Sigmoid colon (tissue), 7 donors: ENCODE measurements at places on chromosomes 7 and 10.
A peak's percentile ranks its signal among the peaks of the same experiment; 100 is the strongest.

DNA sequence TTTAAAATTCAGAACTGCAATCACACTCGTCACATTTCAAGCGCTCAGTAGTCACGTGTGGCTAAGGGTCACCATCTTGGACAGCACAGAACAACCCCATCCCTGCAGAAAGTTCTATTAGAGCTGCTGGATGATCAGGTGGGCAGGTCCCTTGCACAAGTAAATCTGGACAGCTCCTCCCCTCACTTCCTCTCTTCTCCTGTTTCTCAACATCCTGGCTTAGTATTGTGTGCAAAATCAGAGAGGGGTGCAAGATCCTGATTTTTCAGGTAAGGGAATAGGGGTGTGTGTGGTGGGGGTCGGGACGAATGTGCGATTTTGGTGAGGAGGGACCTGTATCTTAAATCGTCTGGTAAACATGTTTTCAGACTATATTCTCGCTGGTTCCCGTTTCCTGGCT, at the start of gene GIMAP4:
Gene GIMAP4 (plus strand): TSS at position 222 of the 400 bp plus-strand sequence. CDS start 2,512 bp downstream, outside the sequence.
- DNase-seq, result no peak

DNA sequence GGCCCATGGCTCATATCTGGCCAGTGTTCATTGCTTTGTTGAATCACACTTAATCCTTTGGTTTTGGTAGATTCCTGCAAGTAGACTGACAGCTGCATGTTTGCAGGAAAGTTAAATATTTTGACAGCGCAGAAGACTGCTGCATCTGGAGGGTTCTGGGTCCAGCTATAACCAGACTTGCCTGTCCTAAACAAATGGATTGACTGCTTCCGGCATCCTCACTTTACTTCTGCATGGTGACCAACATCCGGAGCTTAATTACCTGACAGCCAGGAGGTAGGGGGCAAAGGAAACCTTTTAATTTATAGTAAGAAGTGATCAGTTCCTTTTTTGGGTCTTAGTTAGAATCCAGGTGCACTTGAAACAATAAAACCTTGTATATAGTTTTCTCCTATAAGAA, 263.3 kb downstream of the SNX10 start:
- no peak for DNase-seq

DNA sequence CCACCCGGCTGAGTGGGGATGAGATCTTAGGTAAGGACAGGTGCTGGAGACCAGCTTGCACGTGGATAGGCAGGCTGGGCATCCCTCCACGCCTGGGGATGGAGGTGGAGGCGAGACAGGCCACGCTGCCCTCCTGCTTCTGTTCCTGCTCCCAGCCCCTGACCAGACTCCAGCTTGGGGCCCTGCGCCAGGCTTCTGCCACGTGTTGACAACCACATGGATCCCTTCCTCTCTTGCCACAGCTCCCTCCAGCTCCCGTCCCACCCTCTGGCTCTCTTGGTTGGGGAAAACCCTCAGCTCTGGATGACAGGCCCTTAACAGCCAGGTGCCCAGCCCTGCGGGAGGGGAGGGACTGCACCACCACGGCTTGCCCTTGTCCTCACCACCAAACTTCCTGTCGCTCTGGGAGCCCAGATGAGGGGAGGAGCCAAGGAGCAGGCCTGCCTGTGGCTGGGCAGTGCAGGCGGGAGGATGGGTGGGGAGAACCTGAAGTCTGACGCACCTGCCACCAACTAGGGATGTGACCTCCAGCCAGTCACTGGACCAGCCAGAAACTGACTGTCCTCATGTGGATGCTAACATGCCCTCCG, 36.0 kb downstream of the KCNH2 start:
- peak; percentile 83 for DNase-seq

- DNase-seq, result no peak
Measured at GRCh38 chr10:101845893-101846292, 2.3 kb upstream of the KCNIP2 start.

DNA sequence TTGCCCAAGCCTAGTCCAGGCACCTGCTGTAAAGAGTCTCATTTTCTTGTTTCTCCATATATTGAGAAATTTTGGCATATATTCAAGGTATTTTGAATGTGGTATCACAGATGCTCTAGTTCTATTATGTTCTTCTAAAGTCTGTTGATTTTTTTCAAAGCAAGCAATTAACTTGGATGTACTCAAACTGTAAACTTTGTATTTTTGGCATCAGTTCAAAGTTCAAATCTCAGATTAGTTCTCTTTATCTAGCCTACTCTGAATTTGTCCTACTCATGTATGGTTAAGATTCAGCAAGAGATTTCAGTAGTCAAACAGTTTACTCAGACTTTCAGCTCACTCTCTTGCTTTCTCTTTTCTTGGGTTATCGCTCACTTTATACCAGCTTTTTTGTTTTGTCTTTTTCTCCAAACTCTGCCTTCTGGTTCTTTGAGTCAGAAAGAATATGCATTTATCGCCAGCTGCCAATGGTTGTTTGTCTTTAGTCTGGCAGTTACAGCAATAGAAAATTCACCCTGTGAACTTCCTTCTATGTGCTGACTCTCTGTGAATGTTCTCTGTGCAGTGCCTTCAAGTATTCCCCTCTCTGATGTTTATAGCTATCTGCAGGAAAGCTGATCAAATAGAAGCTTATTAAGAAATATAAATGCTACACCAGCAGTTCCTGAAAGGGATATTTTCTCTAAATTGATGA, 56.0 kb downstream of the ANKRD7 start:
- no peak for DNase-seq

DNA sequence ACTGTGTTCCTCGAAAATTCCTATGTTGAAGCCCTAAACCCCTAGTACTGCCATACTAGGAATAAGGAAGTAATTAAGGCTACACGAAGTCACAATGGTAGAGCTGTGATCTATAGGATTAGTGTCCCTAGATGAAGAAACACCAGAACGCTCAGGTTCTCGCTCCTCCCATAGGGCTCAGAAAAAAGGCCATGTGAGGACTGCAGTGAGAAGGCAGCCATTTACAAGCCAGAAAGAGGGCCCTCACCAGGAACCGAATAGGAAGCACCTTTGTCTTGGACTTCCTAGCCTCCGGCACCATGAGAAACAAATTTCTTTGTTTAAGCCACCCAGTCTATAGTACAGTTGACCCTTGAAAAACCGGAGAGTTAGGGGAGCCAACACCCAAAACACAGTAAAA, 46.2 kb downstream of the CACUL1 start:
- no peak for DNase-seq

GRCh38 chr7:14759785-14760184, 142.8 kb downstream of the DGKB start:
- DNase-seq, result no peak

- no peak for DNase-seq
Measured at GRCh38 chr10:132182591-132182990, 4.2 kb upstream of the DPYSL4 start.

DNA sequence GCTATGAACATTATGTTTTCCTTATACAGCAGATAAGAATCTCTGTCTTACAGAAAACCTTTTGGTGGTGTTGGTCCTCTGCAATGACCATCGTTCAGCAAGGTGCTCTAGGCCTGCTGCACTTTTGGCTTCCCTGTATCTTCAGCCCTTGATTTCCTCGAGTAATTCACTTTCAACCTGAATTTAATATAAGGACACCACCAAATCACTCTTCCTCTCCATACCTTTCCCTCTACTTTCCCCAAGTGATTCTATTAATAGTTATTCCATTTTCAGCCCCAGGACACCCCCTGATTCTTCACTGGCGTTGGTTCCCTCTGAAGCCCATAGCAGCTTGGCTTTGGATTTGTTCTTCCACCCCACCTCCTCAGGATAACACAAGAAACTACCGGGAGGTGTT, 72.2 kb downstream of the EZH2 start:
- DNase-seq, result no peak

DNA sequence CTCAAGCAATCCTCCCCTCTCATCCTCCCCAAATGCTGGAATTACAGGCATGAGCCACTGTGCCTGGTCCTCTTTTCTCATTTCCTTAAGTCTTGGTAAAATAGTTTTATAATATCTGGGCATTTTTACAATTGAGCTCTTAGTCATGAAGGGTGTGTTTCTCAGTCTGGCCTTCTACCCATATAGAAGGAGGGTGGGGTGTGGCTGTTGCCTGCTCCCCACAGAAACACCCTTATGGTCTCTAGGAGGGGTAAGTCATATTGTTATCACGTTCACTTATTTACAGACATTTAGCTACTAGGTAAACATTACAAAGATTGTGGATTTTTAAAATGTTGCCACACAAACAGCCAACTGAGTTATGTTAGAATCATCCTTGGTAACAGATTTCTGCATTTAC, 6.7 kb upstream of the OTUD1 start:
- DNase-seq, result no peak

DNA sequence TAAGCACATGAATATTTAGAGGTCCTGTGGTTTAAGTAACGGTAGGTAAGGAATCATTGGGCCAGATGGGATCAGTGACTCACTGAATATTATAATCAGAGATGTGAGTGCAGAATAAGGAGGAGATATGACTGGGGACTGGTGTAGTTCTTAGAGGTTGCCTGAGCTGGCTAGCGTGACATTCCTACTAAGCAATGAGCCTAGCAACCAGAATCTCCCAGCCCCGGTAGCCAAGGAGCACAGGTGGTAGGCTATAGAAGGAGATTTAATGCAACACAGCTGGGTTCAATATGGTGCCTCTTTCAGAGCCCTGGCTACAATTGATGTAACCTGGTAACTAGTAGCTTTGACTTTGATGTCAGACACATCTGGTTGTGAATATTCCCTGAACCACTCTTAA, 641.6 kb downstream of the AUTS2 start:
- DNase-seq, result no peak

DNA sequence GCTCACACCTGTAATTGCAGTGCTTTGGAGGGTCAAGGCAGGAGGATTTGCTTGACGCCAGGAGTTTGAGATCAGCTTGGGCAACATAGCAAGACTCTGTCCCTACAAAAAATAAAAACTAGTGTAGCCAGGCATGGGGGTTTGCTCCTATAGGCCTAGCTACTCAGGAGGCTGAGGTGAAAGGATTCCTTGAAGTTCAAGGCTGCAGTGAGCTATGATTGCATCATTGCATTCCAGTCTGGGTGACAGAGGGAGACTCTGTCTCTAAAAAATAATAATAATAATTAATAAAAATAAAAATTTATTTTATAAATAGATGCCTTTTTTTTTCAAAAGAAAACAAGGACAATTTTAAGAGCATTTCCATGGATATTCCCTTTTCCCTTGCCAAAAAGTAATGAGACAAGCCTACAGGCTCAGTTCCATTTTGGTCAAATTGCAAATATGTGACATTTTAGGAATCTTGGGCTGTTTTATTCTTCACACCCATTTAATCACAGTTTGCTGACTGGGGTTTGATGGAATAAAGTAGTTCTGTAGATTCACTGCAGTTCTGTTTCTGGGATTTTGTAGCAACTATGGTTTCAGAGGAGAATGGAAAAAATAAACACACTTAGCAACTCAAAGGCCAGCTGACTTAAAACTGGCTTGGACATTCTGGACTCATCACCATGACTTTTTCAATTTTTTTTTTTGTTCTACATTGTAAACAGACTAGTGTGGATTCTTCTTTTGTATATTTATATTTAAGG, 48.4 kb upstream of the ARHGAP21 start:
- no peak for DNase-seq

DNA sequence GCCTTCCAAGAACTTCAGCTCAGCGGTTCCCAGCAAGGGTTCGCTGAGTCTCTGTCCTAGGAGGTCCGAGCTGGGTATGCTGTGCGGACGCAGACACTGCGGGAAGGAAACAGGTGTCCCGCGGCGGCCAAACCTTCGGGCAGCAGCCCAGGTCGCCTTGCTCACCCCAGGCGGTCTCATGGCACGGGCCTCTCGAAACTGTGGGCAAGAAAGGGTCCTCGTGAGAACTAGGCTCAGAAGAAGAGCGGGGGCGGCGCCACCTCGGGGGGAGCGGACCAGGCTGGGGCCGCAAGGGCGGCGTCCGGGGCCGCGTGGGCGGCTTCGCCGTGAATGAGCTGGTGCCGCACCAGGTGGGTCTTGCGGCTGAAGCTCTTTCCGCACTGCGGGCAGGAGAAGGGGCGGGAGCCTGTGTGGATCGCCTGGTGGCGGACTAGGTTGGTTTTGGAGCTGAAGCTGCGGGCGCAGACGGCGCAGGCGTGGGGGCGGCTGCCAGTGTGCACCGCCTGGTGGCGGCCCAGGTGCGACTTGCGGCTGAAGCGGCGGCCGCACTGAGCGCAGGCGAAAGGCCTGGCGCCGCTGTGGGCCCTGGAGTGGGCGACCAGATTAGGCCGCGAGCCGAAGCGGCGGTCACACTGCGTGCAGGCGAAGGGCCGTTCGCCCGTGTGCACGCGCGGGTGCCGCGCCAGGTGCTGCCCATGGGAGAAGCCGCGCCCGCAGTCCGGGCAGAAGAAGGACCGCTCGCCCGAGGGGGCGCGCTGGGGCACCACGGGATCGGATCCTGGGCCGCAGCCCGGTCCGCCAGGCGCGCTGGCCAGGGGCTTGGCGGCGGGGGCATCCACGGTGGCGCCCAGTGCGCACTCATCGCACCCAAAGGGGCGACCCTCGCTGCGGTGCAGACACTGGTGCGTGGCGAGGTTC, 8.6 kb downstream of the ZNF467 start:
- DNase-seq, result no peak

- DNase-seq, result no peak
Measured at GRCh38 chr7:151816562-151817314, 60.2 kb downstream of the PRKAG2 start.

DNA sequence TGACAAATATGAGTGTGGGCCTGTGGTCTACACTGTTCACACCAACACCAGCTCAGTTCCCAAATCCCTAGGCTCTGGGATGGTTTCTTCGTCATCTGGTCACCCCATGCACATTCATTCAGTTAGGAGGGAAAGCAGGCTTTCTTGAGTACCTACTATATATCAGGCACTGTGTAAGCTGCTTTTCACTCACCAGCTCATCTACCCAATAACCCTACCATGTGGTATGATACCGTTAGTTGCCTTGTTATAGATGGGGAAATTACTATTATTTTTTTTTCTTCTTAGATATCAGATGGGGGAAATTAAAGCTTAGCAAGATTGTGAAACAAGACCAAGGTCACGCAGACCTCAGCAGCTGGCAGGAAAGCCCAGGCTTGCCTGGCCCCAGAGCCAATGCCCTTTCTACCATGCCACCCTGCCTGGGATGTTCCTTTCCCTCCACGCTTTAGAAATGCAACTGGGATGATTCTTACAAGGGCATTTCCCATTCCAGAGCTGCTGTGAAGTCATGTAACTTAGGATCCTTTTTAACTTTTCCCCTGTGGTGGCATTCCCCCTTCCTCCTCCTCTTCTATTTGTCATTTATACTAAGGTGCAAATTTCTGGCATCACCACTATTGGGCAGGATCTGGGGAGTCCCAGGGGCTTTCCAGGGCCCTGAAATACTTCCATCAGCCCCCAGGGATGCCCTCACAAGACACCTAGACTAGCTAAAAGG, 93.1 kb upstream of the EFCAB10 start:
- DNase-seq, result no peak
